Naive thymus-derived CD8-positive, alpha-beta T cell (primary cell): ENCODE measurements at places on chromosomes 7 and 10.

- no peak overlapping the region for H3K27ac ChIP-seq
- H3K27me3 ChIP-seq: no peaks in the 10 kb centered on the region
- no peak for DNase-seq
- no peaks in the 10 kb centered on the region for H3K36me3 ChIP-seq
These were observed 173.5 kb downstream of the PLXNA4 start for GRCh38 chr7:132402751-132403245.

DNA sequence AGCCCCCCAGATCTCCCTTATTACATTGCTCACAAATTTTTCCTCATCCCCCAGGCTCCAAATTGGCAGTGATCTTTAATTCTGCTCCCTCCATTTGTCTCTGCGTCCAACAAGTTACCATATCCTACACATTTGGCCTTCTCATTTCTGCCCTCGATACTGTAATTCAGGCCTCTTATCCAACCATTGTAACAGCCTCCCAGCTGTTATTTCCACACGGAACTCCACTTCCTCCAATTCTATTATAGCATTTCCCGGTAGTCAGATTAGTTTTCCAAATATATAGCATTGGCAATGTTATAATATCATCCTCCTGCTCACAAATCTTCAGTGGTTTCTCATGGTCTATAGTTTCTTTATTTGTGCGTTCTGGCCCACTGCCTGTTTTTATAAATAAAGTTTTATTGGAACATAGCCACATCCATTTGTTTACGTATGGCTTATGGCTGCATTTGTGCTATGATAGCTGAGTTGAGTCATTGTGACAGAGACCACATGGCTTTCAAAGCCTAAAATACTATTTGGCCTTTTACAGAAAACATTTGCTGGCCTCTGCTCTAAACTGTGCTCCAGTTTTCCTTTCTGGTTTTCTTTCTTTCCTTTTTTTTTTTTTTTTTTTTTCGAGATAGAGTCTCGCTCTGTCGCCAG lies 126.5 kb upstream of the ZNF438 start:
- H3K27ac ChIP-seq: no peak overlapping the region
- no peak for DNase-seq
- no peak overlapping the region for H3K4me3 ChIP-seq
- H3K36me3 ChIP-seq: peaks cover 7% of the 10 kb centered on the region

DNA sequence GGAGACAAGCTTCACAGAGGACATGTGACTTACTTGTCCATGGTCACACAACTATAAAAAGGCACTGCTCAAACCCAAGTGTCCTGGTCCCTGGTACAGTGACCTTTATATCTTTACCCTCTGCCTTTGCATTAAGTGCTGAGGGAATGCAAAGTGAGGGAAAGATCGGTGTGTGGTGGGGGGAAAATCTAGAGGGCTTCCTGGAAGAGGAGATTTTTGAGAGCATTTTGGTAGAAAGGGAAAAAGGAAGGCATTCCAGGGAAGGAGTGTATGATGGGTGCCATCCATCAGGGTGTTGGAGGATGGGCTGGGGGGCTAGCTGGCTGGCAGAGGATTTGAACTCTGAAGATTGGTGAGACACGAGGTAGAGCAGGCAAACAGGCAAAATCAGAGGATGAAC lies 9.3 kb downstream of the ZNF503 start:
- H3K4me1 ChIP-seq: peaks cover 10% of the 10 kb centered on the region
- no peaks in the 10 kb centered on the region for H3K36me3 ChIP-seq
- peaks cover 52% of the 10 kb centered on the region for H3K27me3 ChIP-seq
- H3K4me3 ChIP-seq: no peak overlapping the region
- H3K27ac ChIP-seq: no peak overlapping the region
- DNase-seq: no peak

DNA sequence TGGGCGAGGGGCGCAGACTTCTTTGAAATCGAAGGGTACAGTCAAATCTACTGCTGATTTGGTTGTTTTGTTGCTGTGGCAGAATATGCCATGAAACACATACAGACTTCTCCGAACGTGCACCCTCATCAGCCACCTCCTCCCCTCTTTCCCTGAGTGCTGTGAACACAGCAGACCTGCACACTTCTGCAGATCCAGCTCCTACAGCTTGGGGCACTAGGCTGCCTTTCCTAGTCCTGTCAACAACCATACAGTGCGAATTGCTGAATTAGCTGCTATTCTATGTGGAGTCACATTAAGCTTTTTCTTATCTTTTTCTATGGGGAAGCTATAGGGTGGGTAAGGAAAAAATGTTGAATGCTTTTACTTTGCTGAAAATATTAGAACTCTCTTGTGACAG lies 57.5 kb downstream of the COL17A1 start:
- H3K4me3 ChIP-seq: no peak overlapping the region
- no peaks in the 10 kb centered on the region for H3K27me3 ChIP-seq
- peaks cover 7% of the 10 kb centered on the region for H3K36me3 ChIP-seq
- H3K4me1 ChIP-seq: peaks cover 5% of the 10 kb centered on the region
